ENCODE measurements at places on chromosomes 3 and 15. TPM values are rescaled to one million over a fixed set of nuclear protein-coding genes. Genes with fewer than 3 reads are reported as not detected.

Gene EIF2B5
- total RNA-seq = 30.0 TPM

Gene SLC51B
- 16.4 TPM for total RNA-seq

Gene CPEB1
- total RNA-seq = 2.9 TPM

Gene CCR3
- total RNA-seq = not detected

Gene CDCP1
- 10.5 TPM for total RNA-seq

Gene CFAP44
- 1.9 TPM for total RNA-seq

Gene CAMP
- not detected for total RNA-seq

Gene AGBL1
- total RNA-seq = not detected

Gene FRMD4B
- total RNA-seq = 1.5 TPM

Gene IGSF10
- 0.53 TPM for total RNA-seq

Gene CHRNA5
- 34.6 TPM for total RNA-seq

Gene FBXW12
- not detected for total RNA-seq

Gene ROBO2
- not detected for total RNA-seq

Gene OSTN
- total RNA-seq = not detected

Gene CCDC71
- 15.3 TPM for total RNA-seq

Gene PPIP5K1
- 7.9 TPM for total RNA-seq

Gene C3orf85
- not detected for total RNA-seq

Gene KCNH8
- not detected for total RNA-seq

Gene SLC28A1
- 0.05 TPM for total RNA-seq

Gene DUSP7
- total RNA-seq = 14.8 TPM

Gene MUC4
- total RNA-seq = 0.04 TPM

Gene CGNL1
- 1.2 TPM for total RNA-seq

Gene AP3B2
- 0.94 TPM for total RNA-seq

Gene TRANK1
- 2.6 TPM for total RNA-seq

Gene CPN2
- not detected for total RNA-seq

Gene CCDC14
- total RNA-seq = 17.6 TPM

Gene ANKUB1
- total RNA-seq = 0.06 TPM

Gene TMC3
- not detected for total RNA-seq

Gene CPLX3
- total RNA-seq = 0.05 TPM

Gene C3orf22
- not detected for total RNA-seq

Gene HRH1
- total RNA-seq = 8.0 TPM

Gene ONECUT1
- 0.30 TPM for total RNA-seq

Gene BNC1
- total RNA-seq = 0.47 TPM

Gene THRB
- total RNA-seq = 1.2 TPM

Gene C3orf49
- total RNA-seq = not detected

Gene OXTR
- total RNA-seq = 10.4 TPM

Gene TRPM1
- not detected for total RNA-seq

Gene LZTFL1
- total RNA-seq = 15.6 TPM

Gene GP5
- not detected for total RNA-seq

Gene ROBO1
- total RNA-seq = 9.1 TPM

Gene VPS8
- 11.0 TPM for total RNA-seq

Gene RETNLB
- total RNA-seq = not detected
